Astrocyte (in vitro differentiated cells and primary cell): ENCODE measurements at places on chromosomes 5 and 9. TPM values are rescaled to one million over a fixed set of nuclear protein-coding genes. Genes with fewer than 3 reads are reported as not detected.
A peak's percentile ranks its signal among the peaks of the same experiment; 100 is the strongest.

Gene TMEM215
- total RNA-seq, result 1.4 and 3.0 TPM in 2 replicates

DNA sequence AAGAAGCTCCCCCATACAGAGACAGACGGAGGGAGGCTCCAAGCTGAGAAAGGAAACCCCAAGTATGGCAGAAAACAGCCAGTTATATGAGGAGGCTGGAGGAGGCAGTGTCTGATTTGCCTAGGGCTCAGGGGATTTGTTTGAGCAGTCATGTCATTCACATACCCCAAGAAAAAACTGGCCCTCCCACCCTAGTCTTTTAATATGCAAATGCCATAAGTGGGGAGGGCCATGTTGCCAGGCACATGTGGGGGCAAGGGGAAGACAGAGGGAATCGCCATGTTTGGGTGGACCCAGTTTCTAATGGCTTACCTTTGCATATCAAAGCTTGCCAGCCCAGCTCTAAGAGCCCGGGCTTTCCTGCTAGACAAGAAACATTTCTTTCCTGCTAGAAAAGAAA lies 1163.8 kb downstream of the TAF11L14 start:
- H3K4me3 ChIP-seq, result no peak overlapping the region
- DNase-seq, result no peak
- H3K27ac ChIP-seq, result no peak overlapping the region
- H3K27me3 ChIP-seq, result no peaks in the 10 kb centered on the region
- no peaks in the 10 kb centered on the region for H3K4me1 ChIP-seq

Gene MTRR
- 32.2 and 38.5 TPM in 2 replicates for total RNA-seq

GRCh38 chr9:96874947-96875460 lies 20.7 kb upstream of the ZNF782 start:
- no peak overlapping the region for H3K27ac ChIP-seq
- H3K36me3 ChIP-seq, result no peaks in the 10 kb centered on the region
- DNase-seq, result peak; percentile 43
- peaks cover 13% of the 10 kb centered on the region for H3K4me1 ChIP-seq

DNA sequence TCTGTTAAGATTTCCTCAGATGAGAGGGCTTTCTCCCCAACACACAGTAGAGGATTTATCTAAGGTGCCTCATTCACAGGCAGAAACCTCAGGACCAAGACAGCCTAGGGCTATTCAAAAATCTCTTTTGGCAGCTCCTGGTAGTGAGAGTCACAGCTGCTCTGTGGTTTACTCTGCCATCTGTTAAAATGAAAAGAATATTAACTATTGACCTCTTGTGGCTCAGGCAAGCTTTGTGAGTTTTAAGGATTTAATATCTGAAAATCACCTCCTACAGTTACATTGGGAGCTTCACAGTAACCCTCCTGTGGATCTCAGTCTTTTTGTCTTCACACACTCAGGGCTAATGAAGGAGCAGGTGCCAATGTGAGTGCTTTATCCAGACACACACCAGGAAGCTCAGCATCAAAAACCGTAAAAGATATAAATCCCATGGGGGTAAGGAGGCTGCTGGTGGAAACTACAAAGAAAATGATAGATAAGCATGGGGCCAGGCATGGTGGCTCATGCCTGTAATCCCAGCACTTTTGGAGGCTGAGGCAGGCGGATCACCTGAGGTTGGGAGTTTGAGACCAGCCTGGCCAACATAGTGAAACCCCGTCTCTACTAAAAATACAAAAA lies 29.7 kb downstream of the PPP1R2B start:
- no peaks in the 10 kb centered on the region for H3K4me1 ChIP-seq
- no peak overlapping the region for H3K27ac ChIP-seq
- no peaks in the 10 kb centered on the region for H3K27me3 ChIP-seq
- no peaks in the 10 kb centered on the region for H3K36me3 ChIP-seq

- no peaks in the 10 kb centered on the region for H3K27me3 ChIP-seq
- H3K4me3 ChIP-seq, result no peak overlapping the region
- no peak for DNase-seq
- no peaks in the 10 kb centered on the region for H3K36me3 ChIP-seq
Measured at GRCh38 chr9:81851340-81851739, 76.9 kb upstream of the SPATA31D4 start.
